ENCODE measurements at places on chromosomes 2 and 18.

GRCh38 chr2:226792155-226792881 lies 7.3 kb downstream of the IRS1 start:
- DNase-seq: no peak

GRCh38 chr18:4267641-4268040 lies 187.5 kb downstream of the DLGAP1 start:
- no peak for DNase-seq

DNA sequence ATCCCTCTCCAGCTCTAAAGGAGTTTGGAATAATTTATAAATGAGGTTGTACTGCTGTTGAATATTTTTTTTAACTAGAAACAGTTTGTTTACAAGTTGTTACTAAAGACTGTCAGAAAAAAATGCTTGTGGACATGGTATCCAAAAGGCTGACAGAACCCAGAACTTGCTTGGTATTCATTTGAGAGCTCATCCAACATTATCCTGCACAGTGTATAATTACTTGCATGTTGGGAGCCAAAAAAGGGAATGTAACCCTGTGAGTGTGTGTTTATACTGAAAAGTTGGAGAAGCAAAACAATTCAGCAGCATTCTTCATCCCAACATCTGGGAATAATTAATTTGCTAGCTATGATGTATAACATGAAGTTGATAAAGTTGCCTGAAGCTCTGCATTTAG lies 42.1 kb upstream of the EHBP1 start:
- DNase-seq: no peak

DNA sequence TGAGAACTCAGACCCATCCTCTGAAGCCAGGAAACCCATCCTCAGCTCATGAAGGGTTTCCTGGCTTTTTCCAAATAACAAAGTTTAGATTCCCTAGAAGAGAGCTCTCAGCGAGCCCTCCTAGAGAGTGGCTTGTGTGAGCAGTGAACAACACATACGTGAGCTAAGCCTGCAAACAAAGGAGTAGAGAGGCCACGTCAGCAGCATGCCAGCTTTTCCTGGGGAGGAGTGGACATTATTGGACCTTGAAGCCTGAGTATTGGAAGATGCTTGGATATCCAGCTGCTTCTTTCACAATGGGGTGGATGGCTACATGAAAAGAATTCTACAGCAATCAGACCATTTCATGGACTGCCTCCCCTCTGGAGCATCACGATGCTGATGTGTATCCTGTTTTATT lies 21.1 kb downstream of the KIF5C start:
- DNase-seq: no peak
